ENCODE measurements at places on chromosomes 3 and 15.

- H3K27me3 ChIP-seq: no peaks in the 10 kb centered on the region
- H3K36me3 ChIP-seq: no peaks in the 10 kb centered on the region
- H3K4me1 ChIP-seq: no peaks in the 10 kb centered on the region
- H3K27ac ChIP-seq: no peak overlapping the region
- no peak overlapping the region for H3K4me3 ChIP-seq
- DNase-seq: no peak
Observed at GRCh38 chr3:143334231-143334630, 214.7 kb downstream of the CHST2 start.

DNA sequence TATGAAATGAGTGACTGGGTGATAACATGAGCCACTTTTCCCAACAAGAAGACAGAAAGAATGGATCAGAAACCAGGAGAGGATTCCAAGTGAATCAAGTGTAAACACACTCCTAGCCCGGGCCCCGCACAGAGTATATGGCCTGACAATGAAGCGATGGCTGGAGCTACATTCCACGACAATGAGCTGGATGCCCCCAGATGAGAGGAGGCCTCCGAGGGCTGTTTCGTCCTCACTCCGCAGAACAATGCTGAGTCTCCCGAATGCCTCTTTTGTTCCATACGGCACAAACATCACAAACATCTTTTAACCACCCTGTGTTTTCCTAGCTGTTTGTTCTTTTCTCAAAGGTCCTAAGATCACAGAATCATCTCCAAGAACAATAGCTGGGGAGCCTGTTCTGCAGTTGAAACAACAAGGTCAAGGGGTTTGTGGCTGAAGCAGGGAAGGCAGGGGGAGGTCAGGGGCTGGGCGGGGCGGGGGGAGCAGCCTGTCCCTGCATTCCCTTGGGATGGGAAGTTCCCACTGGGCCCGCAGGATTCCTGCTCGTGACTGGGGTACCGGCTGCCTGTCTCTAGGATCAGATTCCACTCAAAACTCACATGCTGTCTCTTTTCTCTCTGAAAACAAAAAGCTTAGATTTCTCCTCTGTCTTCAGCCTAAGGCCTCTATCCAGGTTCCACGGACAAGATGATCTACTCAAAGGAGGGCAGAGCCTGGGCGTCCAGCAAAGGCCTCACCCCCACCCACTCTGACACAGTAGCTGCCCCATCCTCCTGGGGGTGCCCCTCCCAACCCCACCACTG is 151.3 kb downstream of the XXYLT1 start:
- H3K4me3 ChIP-seq: no peak overlapping the region
- H3K27me3 ChIP-seq: no peaks in the 10 kb centered on the region
- H3K27ac ChIP-seq: peak overlapping the region; percentile 88
- no peaks in the 10 kb centered on the region for H3K36me3 ChIP-seq

- H3K27me3 ChIP-seq: no peaks in the 10 kb centered on the region
- no peak overlapping the region for H3K27ac ChIP-seq
- DNase-seq: no peak
- no peak overlapping the region for H3K4me3 ChIP-seq
Observed at GRCh38 chr3:186630950-186631641, 9.1 kb upstream of the FETUB start.

DNA sequence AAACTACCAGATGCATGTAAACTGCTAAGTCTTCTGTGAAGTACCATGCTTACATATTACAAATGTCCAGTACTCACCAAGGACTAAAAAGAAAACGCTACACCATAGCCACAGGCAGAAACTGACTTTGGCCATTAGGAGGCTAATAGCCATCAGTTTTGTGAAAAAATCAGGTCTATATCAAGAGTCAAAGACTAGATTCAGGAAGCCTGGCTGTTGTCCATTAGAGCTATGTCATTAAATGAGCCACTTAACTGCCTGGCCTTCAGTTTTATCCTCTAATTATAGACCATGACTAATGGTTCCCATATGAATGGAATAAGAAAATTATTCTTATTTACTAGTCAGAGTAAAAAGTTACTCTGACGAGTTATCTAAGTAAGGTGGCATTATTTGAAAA is 144.1 kb downstream of the VPS13C start:
- H3K27ac ChIP-seq: no peak overlapping the region
- DNase-seq: no peak
- peaks cover 3% of the 10 kb centered on the region for H3K36me3 ChIP-seq
- H3K4me3 ChIP-seq: no peak overlapping the region

DNA sequence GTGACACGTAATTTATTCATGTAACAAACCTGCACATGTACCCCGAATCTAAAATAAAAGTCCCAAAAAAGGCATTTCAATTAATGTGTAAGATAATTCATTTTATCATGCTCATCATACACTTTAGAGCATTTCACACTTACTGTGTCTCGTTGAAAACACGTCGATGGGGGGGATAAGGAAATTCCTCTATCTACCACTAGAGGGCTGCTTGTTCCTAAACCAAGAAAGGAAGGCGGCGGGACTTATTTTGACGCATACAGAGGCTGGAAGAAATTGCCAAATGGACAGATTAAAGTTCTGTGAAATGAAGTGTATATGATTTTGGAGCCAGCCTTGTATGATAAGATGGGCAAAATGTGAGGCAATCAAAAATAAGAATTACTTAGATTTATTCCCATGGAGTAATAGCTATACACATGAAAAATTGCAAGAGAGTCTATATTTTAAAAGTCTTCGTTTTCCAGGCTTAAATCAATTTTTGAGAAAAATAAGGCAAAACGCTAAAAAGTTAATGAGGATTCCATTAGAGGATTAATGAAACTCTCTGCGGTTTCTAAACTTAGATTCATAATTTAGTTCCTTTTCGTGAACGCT is 346.8 kb downstream of the CNTN3 start:
- no peaks in the 10 kb centered on the region for H3K36me3 ChIP-seq
- H3K27ac ChIP-seq: no peak overlapping the region
- peak; percentile 45 for DNase-seq
- no peaks in the 10 kb centered on the region for H3K4me1 ChIP-seq
- no peak overlapping the region for H3K4me3 ChIP-seq

DNA sequence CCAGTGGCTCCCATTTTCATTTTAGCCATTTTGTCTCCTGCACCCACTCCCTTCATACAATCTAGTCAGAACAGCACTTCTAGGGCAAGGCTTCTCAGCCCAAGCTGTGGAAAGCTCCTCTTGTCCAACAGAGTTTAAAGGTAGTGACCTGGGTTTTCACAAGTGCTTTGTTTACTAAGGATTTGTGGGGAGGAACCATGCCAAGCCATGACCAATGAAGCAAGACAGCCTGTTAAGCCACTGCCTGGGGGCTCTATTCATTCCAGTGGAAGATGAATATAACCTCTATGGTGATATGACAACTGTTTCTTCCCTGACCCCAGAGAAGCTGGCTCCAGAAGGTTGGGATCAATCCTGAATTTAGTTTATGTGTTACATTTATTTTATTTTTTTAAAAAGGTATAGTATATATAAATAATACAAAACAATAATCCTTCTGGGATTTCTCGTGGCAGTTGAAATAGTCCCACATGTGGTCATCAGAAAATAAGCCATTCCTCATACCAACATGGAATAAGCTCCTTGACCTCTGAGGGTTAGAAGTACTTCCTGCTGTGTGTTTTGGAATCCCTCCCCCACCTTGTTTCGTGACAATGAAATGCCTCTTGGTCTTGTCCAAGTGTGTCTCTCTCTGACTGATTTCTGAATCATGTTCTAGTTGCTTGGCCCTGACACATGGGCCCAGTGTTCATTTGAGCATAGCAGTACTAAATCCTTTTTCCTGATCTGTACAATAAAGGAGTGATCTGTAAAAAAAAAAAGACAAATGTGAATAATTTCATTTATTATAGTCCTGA is 13.3 kb upstream of the THUMPD3 start:
- peaks cover 17% of the 10 kb centered on the region for H3K4me1 ChIP-seq
- no peaks in the 10 kb centered on the region for H3K36me3 ChIP-seq
- DNase-seq: peak; percentile 12
- H3K27me3 ChIP-seq: no peaks in the 10 kb centered on the region

DNA sequence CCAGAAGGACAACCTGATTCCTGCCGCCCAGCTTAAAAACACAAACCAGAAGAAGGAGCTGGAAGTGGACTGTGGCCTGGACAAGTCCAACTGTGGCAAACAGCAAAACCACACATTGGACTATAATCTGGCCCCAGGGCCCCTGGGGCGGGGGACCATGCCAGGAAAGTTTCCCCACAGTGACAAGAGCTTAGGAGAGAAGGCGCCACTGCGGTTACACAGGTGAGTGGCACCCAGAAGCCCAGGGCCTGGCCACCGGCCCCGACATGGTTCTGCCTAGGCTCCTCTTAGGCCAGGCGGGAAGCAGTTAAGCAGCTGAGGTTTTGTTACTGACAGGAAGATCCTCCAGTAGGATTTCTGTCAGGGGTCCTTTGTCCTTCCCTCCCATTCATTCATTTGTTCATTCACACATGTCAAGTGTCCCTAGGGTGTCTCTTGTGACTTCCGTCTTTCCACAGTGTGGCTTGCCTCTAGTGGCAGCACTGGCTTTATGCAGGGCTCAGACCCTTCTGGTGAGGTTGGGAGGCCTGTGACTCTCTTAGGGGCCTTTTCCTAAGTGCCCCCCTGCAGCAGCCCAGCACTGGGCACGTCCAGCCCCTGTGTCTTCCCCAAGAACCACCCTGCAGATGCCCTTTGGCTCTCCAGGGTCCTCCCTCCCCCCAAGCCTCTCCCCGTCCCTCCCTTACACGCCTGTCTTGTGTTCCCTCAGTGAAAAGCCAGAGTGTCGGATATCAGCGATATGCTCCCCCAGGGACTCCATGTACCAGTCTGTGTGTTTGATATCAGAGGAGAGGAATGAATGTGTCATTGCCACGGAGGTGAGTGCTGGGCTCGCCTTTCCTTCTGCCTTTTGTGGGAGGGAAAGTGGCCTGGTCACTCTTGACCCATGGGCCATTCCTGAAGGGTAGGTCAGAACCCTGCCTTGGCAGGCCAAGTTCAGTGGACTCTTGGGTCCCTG is 7.8 kb downstream of the DLL4 start:
- H3K27me3 ChIP-seq: peaks cover 4% of the 10 kb centered on the region
- no peak overlapping the region for H3K4me3 ChIP-seq
- no peaks in the 10 kb centered on the region for H3K36me3 ChIP-seq
- no peak overlapping the region for H3K27ac ChIP-seq
- DNase-seq: no peak

DNA sequence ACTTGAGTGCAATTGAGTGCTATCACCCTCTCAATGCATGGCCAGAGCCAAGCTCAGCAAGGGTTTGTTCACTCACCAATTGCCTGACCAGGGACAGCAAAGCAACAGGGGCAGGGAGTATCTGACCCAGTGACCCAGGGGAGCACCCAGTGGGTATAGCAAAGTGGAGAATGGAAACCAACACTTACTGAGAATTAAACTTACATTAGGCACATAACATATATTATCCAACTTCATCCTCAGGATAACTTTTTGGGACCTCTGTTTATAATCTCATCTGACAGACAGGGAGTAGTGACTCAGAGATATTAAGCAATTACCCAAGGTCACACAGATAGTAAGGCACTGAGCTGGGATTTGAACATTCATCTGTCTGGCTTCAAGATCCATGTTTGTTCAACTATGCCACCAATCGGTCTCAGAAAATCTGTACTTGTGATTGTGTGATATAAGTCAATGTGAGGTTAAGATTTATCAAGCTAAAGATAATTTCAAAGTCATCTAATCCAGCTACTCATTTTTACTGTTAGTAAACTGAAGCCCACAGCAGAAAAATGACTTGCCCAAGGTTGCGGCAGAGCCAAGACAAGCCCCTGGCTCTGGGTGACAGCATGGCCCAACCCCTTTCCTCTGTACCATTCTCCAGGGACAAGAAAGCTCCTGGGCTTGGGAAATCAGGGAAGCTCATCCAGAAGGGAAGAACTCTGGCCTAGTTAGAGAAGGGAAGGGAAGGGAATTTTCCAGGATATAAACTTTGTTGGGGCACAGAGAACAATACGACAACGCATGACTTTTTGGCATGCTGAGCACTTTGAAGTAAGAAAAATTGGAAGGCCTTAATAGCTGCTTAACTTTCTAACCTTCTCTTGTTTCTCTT is 138.0 kb upstream of the SMAD3 start:
- H3K27ac ChIP-seq: no peak overlapping the region
- H3K27me3 ChIP-seq: no peaks in the 10 kb centered on the region
- peak; percentile 40 for DNase-seq
- no peaks in the 10 kb centered on the region for H3K36me3 ChIP-seq
- H3K4me1 ChIP-seq: peaks cover 20% of the 10 kb centered on the region

DNA sequence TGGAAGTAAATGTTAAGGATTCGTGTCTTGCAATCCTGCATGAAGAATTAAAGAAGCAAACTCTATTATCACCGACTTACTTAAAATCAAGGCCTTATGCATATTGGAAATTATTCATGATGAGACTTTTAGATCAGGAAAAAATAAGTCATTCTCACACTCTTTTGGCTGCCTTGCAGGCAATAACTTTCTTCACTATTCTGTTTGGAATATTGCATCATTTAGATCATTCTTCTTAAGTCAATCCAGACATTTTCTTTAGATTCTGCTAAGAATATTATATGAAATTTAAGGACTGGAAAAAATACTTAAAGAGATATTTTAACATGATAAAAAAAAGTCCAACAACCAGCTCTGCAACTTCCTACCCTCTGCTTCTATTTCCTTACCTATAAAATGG is 245.4 kb downstream of the LRRN1 start:
- H3K27ac ChIP-seq: no peak overlapping the region
- no peaks in the 10 kb centered on the region for H3K36me3 ChIP-seq
- no peaks in the 10 kb centered on the region for H3K27me3 ChIP-seq
- no peak for DNase-seq
- H3K4me1 ChIP-seq: peaks cover 2% of the 10 kb centered on the region

DNA sequence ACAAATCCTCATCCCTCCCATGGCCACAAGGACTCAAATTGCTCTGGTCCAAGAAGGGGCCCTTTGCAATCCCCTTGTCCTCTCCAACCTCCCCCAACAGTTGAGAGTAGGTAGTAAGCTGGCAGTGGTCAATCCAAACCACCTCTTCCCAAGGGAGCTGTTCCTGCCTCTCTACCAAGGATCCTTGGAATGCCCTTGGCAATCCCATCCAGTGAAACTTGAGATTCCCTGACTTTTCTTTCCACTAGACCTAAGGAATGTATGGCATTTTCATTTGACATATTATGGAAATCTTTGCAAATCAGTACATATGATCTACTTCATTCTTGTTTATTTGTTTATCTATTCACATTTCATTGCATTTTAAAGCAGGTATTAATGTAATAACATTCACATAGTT is 4.8 kb upstream of the RBP2 start:
- H3K27me3 ChIP-seq: no peaks in the 10 kb centered on the region
- H3K27ac ChIP-seq: no peak overlapping the region
- DNase-seq: no peak
- H3K4me1 ChIP-seq: peaks cover 10% of the 10 kb centered on the region

DNA sequence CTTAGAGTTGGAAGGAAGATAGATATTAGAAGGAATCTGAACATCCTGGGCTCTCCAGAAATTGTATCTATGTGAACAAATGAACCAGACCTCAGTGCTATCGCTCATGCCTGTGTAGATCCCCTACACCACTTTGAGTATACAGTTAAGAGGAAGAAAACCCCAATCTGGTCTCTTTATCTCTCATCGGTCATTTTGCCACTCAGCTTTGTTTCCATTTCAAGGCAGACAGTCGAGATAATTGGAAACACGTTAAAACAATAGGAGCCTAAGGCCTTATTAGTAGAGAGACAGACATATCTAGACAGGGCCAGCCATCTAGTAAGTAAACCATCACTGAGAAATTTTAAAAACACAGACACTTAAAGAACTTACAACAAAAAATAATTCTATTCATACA is 101.6 kb downstream of the MYLK start:
- H3K27me3 ChIP-seq: no peaks in the 10 kb centered on the region
- H3K36me3 ChIP-seq: peaks cover 3% of the 10 kb centered on the region
- H3K4me1 ChIP-seq: peaks cover 30% of the 10 kb centered on the region
- DNase-seq: no peak
- H3K4me3 ChIP-seq: no peak overlapping the region
- H3K27ac ChIP-seq: peak overlapping the region; percentile 37
